Osteoblast (primary cell): ENCODE measurements at places on chromosomes 4 and X. TPM values are rescaled to one million over a fixed set of nuclear protein-coding genes. Genes with fewer than 3 reads are reported as not detected.

The ATP1B4 gene
- total RNA-seq = not detected in 2 replicates

GRCh38 chr4:166049036-166049435 lies 176.0 kb downstream of the TLL1 start:
- H3K4me3 ChIP-seq = no peak overlapping the region
- no peak overlapping the region for H3K27ac ChIP-seq
- H3K27me3 ChIP-seq = no peaks in the 10 kb centered on the region
- no peak for DNase-seq

DNA sequence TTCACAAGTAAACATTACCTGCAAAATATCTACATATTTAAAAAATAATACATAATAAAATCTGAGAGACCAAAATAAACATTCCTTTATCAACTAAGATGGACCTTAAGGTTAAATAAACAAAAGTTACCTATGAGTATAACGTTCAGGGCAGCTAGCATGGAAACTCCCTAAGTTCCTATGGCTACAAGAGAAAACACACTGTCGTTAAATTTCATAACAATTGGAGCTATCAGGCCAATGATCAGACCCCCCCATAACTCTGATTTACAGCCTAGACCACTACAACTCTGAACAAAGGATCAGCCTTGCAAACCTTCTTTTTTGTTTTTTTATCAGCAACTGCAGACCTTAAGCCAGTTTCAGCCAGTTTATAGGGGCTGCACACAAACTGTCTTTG lies 1418.4 kb downstream of the PCDH18 start:
- H3K27ac ChIP-seq = no peak overlapping the region
- no peaks in the 10 kb centered on the region for H3K4me1 ChIP-seq
- DNase-seq = no peak
- H3K36me3 ChIP-seq = no peaks in the 10 kb centered on the region

DNA sequence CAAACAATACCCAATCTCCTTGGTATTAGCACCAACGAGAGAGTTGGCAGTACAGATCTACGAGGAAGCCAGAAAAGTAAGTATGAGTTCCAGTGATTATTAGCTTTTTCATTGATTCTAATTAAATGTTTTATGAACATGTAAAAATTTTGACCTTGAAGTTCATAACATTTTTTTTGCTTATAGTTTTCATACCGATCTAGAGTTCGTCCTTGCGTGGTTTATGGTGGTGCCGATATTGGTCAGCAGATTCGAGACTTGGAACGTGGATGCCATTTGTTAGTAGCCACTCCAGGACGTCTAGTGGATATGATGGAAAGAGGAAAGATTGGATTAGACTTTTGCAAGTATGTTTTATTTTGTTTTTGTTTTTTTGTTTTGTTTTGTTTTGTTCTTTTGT lies 10.1 kb downstream of the DDX3X start:
- no peaks in the 10 kb centered on the region for H3K4me1 ChIP-seq
- peaks cover 97% of the 10 kb centered on the region for H3K36me3 ChIP-seq
- H3K27me3 ChIP-seq = no peaks in the 10 kb centered on the region
- DNase-seq = no peak
- H3K27ac ChIP-seq = no peak overlapping the region

The CT45A5 gene
- not detected in 2 replicates for total RNA-seq

The HDX gene
- total RNA-seq = 5.1 and 5.3 TPM in 2 replicates

GRCh38 chr4:55348466-55348865 lies 2.4 kb downstream of the SRD5A3 start:
- no peak overlapping the region for H3K27ac ChIP-seq
- DNase-seq = peak; percentile 47
- peaks cover 23% of the 10 kb centered on the region for H3K4me1 ChIP-seq
- no peaks in the 10 kb centered on the region for H3K36me3 ChIP-seq
- no peaks in the 10 kb centered on the region for H3K27me3 ChIP-seq

The NOX1 gene
- not detected in 2 replicates for total RNA-seq

DNA sequence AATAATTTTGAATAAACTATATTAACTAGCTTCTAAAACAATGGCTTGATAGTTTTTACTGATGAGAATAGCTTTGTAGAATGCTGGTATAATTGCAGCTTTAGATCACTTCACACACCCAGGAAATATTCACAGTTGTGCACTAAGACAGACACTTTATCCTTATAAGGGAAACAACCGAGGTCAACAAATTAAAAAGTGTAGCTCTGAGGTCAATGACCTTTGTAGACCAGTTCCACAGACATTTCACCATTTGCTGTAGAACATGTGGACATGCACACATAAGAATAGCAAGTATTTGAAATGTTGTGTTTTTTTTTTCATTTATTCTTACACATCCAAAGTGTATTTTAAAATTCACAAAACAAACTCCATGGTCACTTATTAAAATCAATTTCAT lies 76.0 kb upstream of the MCF2 start:
- no peaks in the 10 kb centered on the region for H3K4me1 ChIP-seq
- no peak overlapping the region for H3K4me3 ChIP-seq
- H3K27me3 ChIP-seq = no peaks in the 10 kb centered on the region
- DNase-seq = no peak
- H3K36me3 ChIP-seq = peaks cover 11% of the 10 kb centered on the region

The DAPP1 gene
- total RNA-seq = not detected in 2 replicates

The CCDC160 gene
- 0.36 and 0.59 TPM in 2 replicates for total RNA-seq

The ZFP42 gene
- total RNA-seq = not detected in 2 replicates

- H3K27me3 ChIP-seq = no peaks in the 10 kb centered on the region
- peak overlapping the region; percentile 30 for H3K27ac ChIP-seq
- H3K4me1 ChIP-seq = peaks cover 26% of the 10 kb centered on the region
- peak overlapping the region; percentile 8 for H3K4me3 ChIP-seq
- H3K36me3 ChIP-seq = peaks cover 17% of the 10 kb centered on the region
Measured at GRCh38 chr4:2837904-2838496, 5.6 kb upstream of the ADD1 start.

GRCh38 chrX:10483191-10483831 lies 137.1 kb downstream of the MID1 start:
- no peaks in the 10 kb centered on the region for H3K27me3 ChIP-seq
- H3K4me3 ChIP-seq = no peak overlapping the region
- DNase-seq = no peak
- peaks cover 21% of the 10 kb centered on the region for H3K4me1 ChIP-seq

The SNCA gene
- 0.29 and 0.72 TPM in 2 replicates for total RNA-seq

DNA sequence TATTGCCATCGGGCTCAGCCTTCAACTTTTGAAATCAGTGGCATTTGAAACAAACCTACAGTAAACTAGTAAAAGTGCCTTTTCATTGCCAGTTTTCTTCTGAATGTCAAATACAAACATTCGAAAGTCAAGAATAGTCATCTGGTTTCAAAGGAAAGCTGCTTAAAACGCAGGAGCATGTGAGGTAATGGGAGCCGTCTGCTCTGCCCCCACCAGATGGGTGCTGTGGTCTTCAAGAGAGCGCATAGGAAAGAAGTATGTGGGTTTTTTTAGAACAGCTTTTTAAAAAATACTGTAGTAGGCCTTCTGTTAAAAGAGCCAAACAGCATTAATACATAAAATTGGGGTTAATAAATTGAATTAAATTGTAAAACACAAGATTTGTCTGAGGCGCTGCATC lies 88.6 kb downstream of the STOX2 start:
- H3K27ac ChIP-seq = no peak overlapping the region
- no peaks in the 10 kb centered on the region for H3K36me3 ChIP-seq
- no peak for DNase-seq
- H3K4me3 ChIP-seq = no peak overlapping the region
- H3K4me1 ChIP-seq = no peaks in the 10 kb centered on the region
- no peaks in the 10 kb centered on the region for H3K27me3 ChIP-seq

DNA sequence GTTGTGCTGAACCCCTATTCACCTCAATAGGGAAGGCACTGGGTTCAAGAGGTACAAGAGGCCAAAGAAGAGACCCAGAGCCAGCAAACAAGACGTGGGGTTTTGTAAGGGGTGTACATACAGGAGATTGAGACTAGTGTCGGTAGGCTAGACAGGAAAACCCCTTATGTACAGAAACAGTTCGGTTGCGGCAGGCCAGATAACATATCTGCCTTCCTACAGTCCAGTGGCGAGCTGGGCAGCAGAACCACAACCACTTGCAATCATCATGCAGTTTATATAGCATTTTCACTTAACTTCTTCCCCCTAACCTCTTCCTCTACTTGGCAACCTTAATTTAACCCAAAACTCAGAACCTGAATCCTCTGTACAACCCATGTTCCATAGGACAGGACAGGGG lies 422.2 kb downstream of the PDHA2 start:
- H3K27ac ChIP-seq = no peak overlapping the region
- no peak for DNase-seq
- H3K4me3 ChIP-seq = no peak overlapping the region
- no peaks in the 10 kb centered on the region for H3K4me1 ChIP-seq
- H3K36me3 ChIP-seq = no peaks in the 10 kb centered on the region
- no peaks in the 10 kb centered on the region for H3K27me3 ChIP-seq

DNA sequence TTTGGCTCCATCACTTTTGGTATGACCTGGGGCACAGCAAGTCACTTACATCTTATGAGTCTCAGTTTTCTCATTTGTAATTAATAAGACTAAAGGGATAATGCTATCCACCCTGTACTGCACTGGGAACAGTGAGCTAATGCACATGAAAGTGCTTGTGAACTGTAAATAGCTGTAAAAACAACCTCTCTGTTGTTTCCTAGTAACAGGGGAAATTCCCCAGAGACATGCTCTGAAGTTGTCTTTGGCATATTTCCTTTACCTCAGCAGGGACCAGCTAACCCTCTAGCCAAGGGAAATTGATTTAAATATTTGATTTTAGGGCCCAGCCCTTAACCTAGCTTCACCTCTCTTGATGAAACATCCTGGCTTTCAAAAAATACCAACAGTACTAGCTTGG lies 6.1 kb upstream of the CYSLTR1 start:
- no peak for DNase-seq
- no peak overlapping the region for H3K27ac ChIP-seq
- H3K4me3 ChIP-seq = no peak overlapping the region
- H3K4me1 ChIP-seq = no peaks in the 10 kb centered on the region
- no peaks in the 10 kb centered on the region for H3K27me3 ChIP-seq

DNA sequence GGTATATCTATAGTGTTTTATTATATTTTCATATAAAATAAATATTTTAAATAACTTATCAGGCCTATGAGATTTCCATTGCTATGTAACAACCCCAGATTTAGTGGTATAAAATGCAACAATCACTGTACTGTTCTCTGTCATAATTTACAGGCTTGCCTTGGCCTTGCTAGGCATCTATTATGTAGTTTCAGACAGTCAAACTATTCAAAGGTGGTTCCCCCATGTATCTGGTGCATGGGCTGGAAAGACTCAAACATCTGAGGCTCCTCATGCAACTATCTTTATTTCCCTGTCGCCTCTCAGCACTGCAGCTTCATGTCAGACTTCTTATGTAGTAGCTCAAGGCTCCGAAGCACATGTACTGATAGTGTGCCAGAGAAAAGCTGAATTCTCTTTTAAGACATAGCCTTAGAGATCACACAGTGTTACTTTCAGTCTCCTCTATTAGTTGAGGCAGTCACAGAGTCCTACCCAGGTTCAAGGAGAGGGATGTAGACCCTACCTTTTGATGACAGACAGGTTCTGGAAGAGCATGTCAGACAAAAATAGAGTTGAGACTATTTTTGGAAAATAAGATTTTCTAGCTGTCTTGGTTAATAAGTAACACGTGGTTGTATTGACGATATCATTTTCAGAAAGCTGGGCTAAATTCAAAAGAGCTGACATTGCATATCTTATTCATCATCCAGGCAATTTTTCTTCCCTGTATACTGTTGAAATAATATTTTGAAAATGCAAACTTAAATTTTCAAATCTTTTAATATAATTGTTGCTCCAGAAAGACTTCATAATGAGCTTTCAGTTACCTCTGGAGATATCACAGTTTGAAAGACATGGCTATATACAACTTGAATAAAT lies 19.4 kb downstream of the MTTP start:
- H3K27ac ChIP-seq = no peak overlapping the region
- H3K36me3 ChIP-seq = no peaks in the 10 kb centered on the region
- DNase-seq = no peak
- no peaks in the 10 kb centered on the region for H3K27me3 ChIP-seq
- no peaks in the 10 kb centered on the region for H3K4me1 ChIP-seq

DNA sequence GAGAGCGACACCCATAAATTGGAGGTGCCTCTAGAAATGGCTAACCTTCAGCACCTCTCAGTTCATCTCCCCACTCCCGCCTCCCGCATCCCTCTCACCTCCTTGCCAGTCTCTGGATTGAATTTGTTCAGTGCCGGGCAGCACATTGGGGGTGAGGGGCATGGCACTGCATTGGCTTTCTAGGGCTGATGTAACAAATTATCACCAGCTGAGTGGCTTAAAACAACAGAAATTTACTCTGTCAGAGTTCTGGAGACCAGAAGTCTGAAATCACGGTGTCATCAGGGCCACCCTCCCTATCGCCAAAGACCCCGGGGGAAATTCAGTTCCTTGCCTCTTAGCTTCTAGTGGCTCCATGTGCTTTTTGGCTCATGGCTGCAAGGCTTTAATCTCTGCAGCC lies 105.1 kb upstream of the RBPJ start:
- no peaks in the 10 kb centered on the region for H3K36me3 ChIP-seq
- H3K27ac ChIP-seq = no peak overlapping the region
- H3K27me3 ChIP-seq = peaks cover 16% of the 10 kb centered on the region

- no peak for DNase-seq
- H3K4me3 ChIP-seq = no peak overlapping the region
- no peak overlapping the region for H3K27ac ChIP-seq
- H3K36me3 ChIP-seq = no peaks in the 10 kb centered on the region
Measured at GRCh38 chrX:9476810-9477575, 12.1 kb downstream of the TBL1X start.

DNA sequence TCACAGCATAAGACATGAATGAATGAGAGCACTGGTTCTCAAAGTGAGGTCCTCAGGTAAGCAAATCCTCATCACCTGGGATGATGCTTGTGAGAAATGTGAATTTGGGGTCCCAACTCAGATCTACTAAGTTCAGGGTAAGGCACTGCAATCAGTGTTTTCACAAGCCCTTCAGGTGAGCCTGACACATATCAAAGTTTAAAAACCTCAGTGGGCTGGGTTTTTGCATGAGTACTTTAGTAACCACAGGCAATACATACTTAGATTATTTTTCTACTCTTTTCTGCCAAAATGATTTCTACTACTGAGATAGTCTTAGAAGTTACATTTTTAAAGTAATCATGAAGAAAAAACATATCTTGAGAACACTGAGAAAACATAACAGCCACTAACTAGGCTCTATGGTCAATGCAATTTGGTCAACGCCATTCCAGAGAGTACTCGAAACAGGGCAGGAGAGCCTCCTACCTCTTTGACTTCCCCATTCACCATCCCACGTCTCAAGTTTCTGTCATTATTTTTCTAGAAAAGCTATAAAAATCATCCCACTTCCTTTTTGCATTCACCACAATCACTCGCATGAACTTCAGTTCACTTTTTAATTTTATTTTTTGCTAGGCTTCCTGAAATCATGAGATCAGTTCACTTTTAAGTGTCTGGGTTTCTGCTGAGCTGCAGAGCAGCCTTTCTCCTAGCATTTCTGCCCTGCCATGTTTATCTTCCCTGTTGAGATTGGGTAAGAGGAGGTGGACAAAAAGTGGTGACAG lies 73.8 kb downstream of the MFAP3L start:
- DNase-seq = no peak
- no peaks in the 10 kb centered on the region for H3K27me3 ChIP-seq
- no peak overlapping the region for H3K4me3 ChIP-seq
- H3K27ac ChIP-seq = no peak overlapping the region
- no peaks in the 10 kb centered on the region for H3K36me3 ChIP-seq
